GOT3 (cell line): ENCODE measurements at places on chromosomes 1 and 21.

GRCh38 chr21:15793550-15794235 is 63.9 kb downstream of the USP25 start:
- DNase-seq, result no peak

- no peak for DNase-seq
Observed at GRCh38 chr1:7313081-7313546, 458.0 kb upstream of the VAMP3 start.

- DNase-seq, result no peak
Observed at GRCh38 chr1:17725084-17725719, 29.9 kb upstream of the ACTL8 start.

DNA sequence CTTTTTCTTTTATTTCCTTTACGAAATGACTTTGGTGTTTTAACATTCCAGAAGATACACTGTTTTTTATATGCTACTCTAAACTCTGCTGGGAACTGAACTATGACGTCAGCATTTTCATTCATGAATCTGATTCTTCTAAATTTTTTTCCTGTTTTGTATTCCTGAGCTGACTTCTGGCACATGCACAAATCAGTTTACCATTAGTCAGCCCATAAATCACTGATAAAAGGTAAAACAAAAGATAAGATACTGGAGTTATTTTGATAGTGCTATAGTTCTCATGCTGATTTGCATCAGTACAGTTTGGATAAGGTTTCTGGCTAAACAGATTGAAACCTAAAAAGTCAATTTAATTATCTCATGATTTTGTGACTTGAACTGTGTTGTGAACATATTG is 10.4 kb downstream of the CAMTA1 start:
- DNase-seq, result no peak
